BE2C (cell line): ENCODE measurements at places on chromosomes 3 and 15.

GRCh38 chr3:110731148-110731547 lies 340.5 kb upstream of the NECTIN3 start:
- no peak for DNase-seq

- DNase-seq = no peak
These were observed 125.5 kb upstream of the ABHD17C start for GRCh38 chr15:80569656-80570055.

DNA sequence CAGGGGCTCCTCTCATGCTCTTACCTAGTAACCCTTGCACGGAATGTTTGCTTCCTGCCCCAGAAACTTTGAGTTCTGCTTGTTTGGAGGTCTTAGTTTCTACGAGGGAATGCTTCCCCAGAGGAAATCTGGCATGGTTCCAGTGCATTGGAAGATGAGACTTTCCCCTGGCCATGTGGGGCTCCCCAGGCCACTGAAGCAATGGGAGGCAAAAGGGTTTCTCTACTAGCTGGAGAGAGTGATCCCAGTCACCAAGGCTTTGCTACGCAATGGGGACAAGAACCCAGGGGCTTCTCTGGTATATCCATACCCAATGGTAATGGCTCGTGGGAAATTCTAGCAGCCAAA lies 44.2 kb upstream of the RPL32 start:
- DNase-seq = no peak

GRCh38 chr3:9255976-9256375 lies 6.5 kb upstream of the SRGAP3 start:
- no peak for DNase-seq
